ENCODE measurements at places on chromosomes 2 and 18.

DNA sequence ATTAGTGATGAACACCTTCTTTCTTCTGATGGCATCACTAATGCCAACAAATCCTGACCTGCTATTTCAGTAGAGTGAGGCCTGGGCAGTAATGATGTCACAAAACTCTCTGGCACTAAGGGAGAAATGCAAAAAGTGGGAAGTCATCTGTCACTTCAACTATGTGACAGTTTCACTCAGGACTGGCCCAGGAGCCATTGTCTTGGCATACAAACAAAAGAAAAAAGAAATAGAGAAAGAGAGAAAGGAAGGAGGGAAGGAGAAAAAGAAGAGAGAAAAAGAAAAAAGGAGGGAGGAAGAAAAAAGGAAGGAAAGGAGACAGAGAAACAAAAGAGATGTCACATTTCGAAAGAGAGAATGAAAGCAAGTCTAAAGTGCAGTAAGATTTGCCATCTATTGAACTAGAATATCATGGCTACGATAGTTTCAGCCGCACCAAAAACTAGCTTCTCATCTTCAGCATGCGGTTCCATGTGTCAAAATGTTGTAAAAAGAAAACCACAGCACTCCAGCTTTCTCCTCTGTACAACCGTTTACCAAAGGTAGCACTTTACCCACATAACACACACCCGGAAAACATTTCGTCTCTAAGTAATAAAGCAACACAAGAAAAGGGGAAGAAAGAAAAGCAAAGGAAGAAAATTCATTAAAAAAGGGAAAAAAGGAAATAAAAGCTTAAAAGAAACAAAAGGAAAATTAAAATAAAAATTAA lies 50.1 kb downstream of the CD226 start:
- no peak for DNase-seq

- DNase-seq: no peak
Observed at GRCh38 chr2:203797276-203797675, 70.3 kb upstream of the CTLA4 start.

GRCh38 chr2:69196327-69197117 lies 183.5 kb downstream of the ANTXR1 start:
- DNase-seq: peak; percentile 26

- no peak for DNase-seq
Observed at GRCh38 chr18:5625076-5625475, 81.3 kb upstream of the EPB41L3 start.

DNA sequence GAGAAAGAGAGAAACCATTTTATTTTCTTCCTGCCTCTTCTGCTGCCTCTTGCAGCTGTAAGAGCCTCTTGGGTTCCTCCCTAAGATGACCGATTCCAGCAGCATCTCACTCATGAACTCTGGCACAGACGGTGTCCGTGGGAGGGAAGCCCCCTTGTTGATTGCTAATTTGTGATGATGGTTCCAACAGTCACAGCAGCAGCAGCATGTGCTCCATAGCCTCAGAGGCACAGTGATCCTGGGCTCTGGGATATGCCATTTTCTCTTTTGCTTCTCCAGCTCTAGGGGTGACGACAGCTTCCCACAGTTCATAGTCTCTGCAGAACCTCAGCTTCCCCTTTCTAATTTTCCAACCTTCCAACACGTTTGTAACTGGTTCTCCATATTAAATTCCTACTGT lies 324.2 kb upstream of the HS6ST1 start:
- DNase-seq: no peak

GRCh38 chr18:32769586-32770053 lies 3.2 kb downstream of the KLHL14 start:
- DNase-seq: no peak

DNA sequence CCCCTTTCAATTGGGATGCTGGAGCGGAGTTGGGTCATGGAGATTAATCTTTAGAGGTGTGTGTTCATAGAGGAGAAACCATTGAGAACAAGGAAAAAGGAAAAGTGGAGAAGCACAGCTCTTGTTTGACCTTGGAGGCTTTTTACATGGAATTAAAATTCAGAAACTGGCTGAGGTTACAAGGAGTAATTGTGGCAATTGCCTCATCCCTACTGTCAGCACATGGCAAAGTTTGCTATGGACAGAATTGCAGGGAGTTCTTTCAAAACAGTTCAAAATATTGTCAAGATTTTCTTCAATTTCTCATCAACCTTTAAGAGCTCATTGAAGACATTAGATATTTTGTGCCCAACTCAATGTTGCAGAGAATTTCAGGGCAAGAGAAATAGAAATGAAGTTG lies 232.7 kb downstream of the SLC8A1 start:
- no peak for DNase-seq

GRCh38 chr2:109513749-109514588 lies 99.8 kb downstream of the SEPTIN10 start:
- peak; percentile 82 for DNase-seq

- DNase-seq: no peak
Observed at GRCh38 chr2:156765043-156765442, 328.9 kb downstream of the GPD2 start.

GRCh38 chr2:174644406-174644805 lies 46.8 kb upstream of the WIPF1 start:
- no peak for DNase-seq

GRCh38 chr2:84896567-84896966 lies 8.9 kb upstream of the TMSB10 start:
- no peak for DNase-seq

DNA sequence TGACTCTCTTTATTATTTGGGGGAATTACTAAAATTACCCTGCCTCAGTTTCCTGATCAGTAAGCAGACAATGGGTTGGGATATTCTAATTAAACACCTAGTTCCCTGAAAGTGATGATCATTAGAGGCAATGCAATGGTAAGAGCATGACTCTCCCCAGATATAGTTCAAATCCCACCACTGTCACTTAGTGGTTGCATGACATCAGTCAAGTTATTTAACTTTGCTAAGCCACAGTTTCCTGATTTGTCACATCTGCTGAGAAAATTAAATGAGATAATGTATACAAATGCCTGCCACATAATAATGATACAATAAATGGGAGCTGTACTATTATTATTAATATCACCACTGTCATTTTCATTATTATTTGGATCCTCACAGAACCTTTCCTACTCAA lies 29.9 kb downstream of the ZEB2 start:
- no peak for DNase-seq

DNA sequence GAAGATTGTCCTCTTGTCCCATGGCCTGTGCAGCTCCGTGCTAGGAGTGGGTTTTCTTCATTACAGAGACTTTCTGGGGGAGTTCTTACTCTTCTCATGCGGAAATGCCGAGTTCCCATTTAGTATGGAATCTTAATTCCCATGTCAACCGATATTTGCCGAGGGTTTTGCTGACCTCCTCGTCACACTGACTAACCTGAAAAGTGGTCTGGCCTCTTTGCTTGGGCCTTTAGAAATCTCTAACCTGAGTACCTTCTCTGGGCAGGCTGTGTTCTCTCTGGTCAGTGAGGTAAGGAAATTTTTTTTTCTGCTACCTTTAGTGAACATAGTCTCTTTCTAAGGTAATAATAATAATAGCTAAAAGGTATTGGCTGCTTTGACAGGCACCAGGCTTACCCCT lies 10.9 kb upstream of the EML6 start:
- DNase-seq: no peak

DNA sequence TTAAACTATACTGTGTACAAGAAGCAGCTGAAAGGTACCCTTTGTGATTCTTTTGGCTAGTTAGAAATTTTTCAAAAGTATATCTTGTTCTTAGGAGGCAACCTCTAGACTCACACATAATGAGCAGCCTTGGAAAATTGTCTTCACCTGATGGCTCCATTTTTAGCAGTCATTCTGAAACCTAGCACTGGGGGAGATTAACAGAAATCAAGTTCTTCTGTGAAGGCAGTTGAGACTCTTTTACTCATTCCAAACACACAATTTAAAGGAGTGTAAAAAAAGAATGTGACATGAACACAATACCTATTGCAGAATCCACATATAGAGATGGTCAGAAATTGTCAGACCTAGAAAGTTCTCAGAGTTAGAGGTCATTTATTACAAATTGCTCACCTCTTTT lies 197.7 kb downstream of the UBE2E3 start:
- DNase-seq: no peak

DNA sequence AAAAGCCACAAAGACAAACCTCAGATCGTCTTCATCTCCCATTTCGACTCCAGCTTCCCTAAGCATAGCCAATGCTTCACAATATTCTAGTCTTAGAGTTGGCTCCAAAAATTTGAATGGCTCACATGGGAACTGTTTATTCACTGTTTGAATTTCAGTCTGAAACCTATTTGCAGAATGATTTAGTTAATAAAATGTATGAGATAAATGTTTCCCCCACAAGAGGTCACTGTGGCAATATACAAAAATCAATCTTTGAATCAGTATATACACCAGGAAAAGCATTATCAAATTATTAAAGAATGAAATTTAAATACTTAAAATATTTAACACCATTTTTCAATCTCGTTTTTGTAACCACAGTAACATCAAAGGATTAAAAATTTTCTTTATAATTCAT lies 40.0 kb upstream of the MCM6 start:
- DNase-seq: no peak

DNA sequence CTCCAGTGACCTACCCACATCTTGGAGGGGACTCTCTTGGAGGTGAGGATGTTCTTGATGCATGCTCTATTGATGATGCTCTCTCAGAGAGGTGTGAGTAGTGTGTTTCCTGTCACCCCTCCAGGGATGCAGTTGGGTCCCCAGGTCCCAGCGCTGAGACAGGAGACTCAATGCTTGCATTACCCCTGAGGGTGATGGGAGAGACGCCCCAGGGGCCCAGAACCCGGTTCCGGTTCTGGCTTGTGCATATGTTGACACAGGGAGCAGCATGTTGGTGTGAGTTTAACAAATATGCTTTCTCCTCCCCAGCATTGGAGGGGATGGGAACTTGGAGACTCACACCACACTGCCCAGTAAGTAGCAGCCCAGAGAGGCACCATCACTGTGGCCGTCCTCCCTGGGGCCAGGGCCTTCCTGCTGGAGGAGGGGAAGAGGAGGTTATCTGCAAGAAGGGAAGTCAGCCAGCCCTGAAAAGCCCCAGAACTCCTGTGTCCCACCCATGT lies 124.5 kb downstream of the PLB1 start:
- no peak for DNase-seq

- no peak for DNase-seq
Observed at GRCh38 chr2:112239862-112240261, 15.0 kb downstream of the ZC3H8 start.

GRCh38 chr2:2619995-2620394 lies 288.9 kb upstream of the MYT1L start:
- no peak for DNase-seq

GRCh38 chr2:181602017-181602416 lies 54.9 kb downstream of the CERKL start:
- DNase-seq: no peak

DNA sequence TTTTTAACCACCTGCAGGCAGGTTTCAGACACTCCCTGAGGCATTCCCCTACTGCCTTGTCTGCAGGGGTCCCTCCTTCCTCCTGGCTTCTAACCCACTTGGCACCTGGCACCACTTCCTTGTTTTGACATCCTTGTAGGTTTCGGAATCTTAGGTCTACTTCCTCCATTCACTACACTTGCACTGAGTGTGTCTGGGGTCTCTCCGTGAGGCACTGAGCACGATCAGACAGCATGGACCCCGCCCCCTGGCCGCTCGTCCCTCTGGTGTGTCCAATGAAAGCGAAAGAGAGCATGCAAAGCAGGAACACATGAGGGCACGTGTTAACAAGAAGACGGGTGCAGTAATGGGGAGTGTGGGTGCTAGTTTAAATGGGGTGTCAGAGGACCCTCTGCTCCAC lies 63.8 kb downstream of the HAUS1 start:
- no peak for DNase-seq

- peak; percentile 4 for DNase-seq
Observed at GRCh38 chr2:145190031-145190703, 670.2 kb upstream of the ZEB2 start.

DNA sequence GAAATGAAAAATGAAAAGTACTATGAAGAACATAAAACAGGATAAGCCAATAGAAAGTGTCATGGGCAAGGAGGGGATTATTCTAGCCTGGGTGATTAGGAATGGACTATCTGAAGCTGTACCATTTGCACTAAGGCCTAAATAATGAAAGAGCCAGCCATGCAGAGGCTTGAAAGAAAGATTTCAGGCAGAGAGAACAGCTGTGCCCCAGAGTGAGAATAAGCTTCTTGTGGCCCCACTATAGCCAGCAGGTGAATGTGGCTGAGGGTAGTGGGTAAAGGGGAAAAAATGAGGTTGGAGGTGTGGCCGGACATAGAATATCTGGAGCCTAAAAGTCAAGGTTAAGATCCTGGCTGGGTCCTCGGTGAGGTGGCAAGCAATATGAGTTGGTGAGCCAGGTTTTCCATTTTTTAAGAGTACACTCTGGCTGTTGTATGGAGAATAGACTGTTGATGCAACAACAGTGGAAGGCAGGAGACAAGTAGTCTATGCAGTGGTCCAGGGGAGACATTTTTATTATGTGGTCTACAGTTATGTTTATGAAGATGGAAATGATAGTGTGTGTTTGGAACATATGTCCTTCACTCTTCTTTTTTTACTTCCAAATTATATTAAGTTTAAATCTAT lies 135.2 kb upstream of the SETBP1 start:
- no peak for DNase-seq

DNA sequence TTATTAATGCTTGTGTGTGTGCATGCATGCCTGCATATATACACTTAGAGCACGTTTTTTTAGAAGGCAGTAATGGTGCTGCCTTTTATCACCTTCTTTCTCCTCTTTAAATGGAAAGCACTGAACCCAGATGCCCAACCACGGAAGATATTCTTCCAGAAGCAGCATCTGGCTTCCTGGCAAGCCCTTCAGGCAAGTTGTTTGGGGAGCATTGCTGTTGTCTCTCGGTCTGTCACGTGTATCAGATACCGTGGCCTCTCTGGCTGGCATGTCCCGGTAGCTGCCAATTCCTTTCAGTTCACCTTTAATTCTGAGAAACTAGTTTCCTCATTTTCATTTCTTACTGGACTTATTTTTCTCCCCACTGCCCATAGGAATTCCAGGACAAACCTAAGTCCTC lies 587.8 kb downstream of the ARHGAP15 start:
- DNase-seq: no peak

- DNase-seq: no peak
Observed at GRCh38 chr18:2442726-2443275, 128.5 kb downstream of the METTL4 start.

DNA sequence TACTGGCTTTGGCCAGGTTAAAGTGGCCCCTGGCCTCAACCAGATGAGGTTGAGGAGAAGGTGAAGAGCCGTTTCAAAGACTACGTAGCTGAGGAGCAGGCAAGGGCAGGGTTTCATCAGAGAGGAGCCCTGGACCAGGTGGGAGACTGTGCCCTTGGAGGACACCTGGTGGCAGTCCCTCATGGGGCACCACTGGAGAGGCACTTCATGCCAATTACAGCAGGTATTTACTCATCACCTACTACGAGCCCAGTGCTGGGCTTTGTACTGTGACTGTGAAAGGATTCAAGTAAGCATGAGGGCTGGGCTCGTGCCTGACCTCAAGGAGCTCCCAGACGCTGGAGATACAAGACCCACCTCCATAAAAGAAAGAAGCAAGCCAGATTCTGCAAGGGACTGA lies 37.6 kb downstream of the SMAD7 start:
- no peak for DNase-seq

GRCh38 chr18:3605954-3606443 lies 156.0 kb downstream of the TGIF1 start:
- DNase-seq: no peak
